ENCODE measurements at places on chromosomes 1 and 21. TPM values are rescaled to one million over a fixed set of nuclear protein-coding genes. Genes with fewer than 3 reads are reported as not detected.

GRCh38 chr1:245575710-245576109 lies 420.9 kb downstream of the KIF26B start:
- no peak for DNase-seq
- H3K27me3 ChIP-seq, result no peaks in the 10 kb centered on the region
- H3K36me3 ChIP-seq, result no peaks in the 10 kb centered on the region
- no peaks in the 10 kb centered on the region for H3K4me1 ChIP-seq

DNA sequence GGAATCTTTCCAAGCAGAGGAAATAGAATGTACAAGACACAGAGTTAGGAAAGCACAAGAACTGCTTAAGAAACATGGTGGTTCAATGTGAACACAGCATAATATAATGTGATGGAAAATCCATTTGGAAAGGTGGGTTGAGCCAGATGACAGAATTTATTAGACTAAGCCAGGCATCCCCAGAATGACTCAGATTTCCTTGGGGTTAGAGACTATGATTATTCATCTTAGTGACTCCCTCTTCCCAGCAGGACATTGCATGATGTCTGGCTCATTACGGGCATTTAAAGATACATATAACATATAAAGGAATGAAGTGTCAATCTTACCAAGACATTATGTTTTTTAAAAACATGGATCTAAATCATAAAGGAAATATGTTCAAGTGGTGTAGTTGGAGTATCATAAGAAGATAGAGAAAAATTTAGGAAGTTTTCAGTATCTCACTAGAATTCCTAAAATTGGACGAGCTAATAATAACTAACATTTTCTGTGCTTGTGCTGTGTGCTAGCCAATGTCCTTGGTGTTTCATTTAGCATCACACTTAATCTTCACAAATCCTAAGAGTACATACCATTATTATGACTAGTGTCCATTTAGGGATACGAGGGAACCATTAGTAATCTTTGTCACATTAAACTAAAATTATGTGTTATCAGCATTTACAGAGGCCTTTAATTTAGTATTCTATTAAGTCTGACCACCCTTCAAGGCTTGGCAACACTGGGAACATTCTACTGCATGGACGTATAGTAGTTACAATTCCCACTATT lies 41.0 kb upstream of the ST6GALNAC5 start:
- no peak overlapping the region for H3K27ac ChIP-seq
- no peaks in the 10 kb centered on the region for H3K36me3 ChIP-seq
- H3K27me3 ChIP-seq, result no peaks in the 10 kb centered on the region
- DNase-seq, result no peak
- no peaks in the 10 kb centered on the region for H3K4me1 ChIP-seq

GRCh38 chr1:230909974-230910754 lies 41.8 kb upstream of the C1orf198 start:
- H3K36me3 ChIP-seq, result peaks cover 52% of the 10 kb centered on the region
- no peaks in the 10 kb centered on the region for H3K27me3 ChIP-seq
- DNase-seq, result no peak
- H3K4me1 ChIP-seq, result peaks cover 15% of the 10 kb centered on the region

CA14 gene
- total RNA-seq, result 1.3 TPM

HAO2 gene
- total RNA-seq, result 2.2 TPM

GRCh38 chr1:203456577-203456976 lies 19.0 kb upstream of the PRELP start:
- H3K4me3 ChIP-seq, result no peak overlapping the region
- H3K27ac ChIP-seq, result no peak overlapping the region
- DNase-seq, result no peak
- H3K4me1 ChIP-seq, result peaks cover 8% of the 10 kb centered on the region

GRCh38 chr1:151819227-151819835 lies 12.3 kb downstream of the RORC start:
- H3K27me3 ChIP-seq, result no peaks in the 10 kb centered on the region
- no peak overlapping the region for H3K4me3 ChIP-seq
- no peak overlapping the region for H3K27ac ChIP-seq
- peaks cover 15% of the 10 kb centered on the region for H3K4me1 ChIP-seq
- H3K36me3 ChIP-seq, result peaks cover 7% of the 10 kb centered on the region

GRCh38 chr1:204830747-204831146 lies 39.9 kb upstream of the NFASC start:
- H3K4me1 ChIP-seq, result peaks cover 9% of the 10 kb centered on the region
- no peaks in the 10 kb centered on the region for H3K36me3 ChIP-seq
- no peak overlapping the region for H3K4me3 ChIP-seq
- H3K27me3 ChIP-seq, result peaks cover 66% of the 10 kb centered on the region
- H3K27ac ChIP-seq, result no peak overlapping the region
- DNase-seq, result no peak

GRCh38 chr1:155777582-155777981 lies 79.4 kb downstream of the GON4L start:
- no peaks in the 10 kb centered on the region for H3K27me3 ChIP-seq
- no peak overlapping the region for H3K4me3 ChIP-seq
- DNase-seq, result no peak
- no peak overlapping the region for H3K27ac ChIP-seq

GRCh38 chr1:107949467-107950253 lies 15.3 kb downstream of the VAV3 start:
- H3K27ac ChIP-seq, result no peak overlapping the region
- H3K4me1 ChIP-seq, result peaks cover 7% of the 10 kb centered on the region
- H3K36me3 ChIP-seq, result no peaks in the 10 kb centered on the region
- H3K27me3 ChIP-seq, result no peaks in the 10 kb centered on the region
- DNase-seq, result no peak
- H3K4me3 ChIP-seq, result no peak overlapping the region

GRCh38 chr1:26317612-26318337 lies at the start of gene CD52:
Gene CD52 (plus strand): TSS chr1:26317958. CDS start chr1:26318018, 60 bp downstream.
- H3K4me3 ChIP-seq, result peak within 1 kb of the TSS; percentile 0
- peaks cover 15% of the 10 kb centered on the region for H3K4me1 ChIP-seq
- H3K36me3 ChIP-seq, result no peaks in the 10 kb centered on the region
- H3K27me3 ChIP-seq, result no peaks in the 10 kb centered on the region
- no peak for DNase-seq
- H3K27ac ChIP-seq, result no peak within 1 kb of the TSS

GRCh38 chr1:22350171-22350923 lies 101.3 kb upstream of the ZBTB40 start:
- H3K27ac ChIP-seq, result no peak overlapping the region
- H3K4me1 ChIP-seq, result no peaks in the 10 kb centered on the region
- H3K27me3 ChIP-seq, result peaks cover 47% of the 10 kb centered on the region
- DNase-seq, result no peak

DNA sequence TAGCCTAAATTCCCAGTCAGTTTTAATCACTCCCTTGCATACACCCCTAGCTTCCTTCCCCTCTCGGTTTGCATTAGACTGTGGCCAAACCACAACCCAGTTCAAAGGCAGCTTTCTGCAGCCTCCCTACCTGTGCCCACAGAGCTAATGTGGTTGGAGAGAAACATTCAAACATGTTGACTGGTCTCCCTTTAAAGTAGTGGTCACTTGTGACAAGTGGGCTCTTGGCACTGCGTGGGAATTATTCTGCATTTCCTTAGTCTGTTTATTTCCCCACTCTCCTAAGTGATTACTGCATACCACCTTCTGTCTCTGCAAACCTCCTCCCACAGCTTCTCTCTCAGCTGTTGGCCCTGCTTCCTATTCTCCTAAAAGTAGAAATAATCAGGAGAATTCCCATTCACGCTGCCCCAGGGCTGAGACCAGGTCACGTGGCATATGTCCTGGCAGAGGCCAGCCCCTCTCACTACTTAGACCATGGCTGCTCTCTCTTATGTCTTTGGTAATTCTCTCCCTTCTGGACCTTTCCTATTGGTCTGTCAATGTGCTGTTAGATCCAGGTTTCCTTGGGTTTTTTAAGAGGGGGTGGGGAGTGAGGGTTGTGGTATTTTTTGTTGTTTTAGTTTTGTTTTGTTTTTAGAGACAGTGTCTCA lies 38.4 kb upstream of the CD101 start:
- no peak overlapping the region for H3K27ac ChIP-seq
- H3K4me3 ChIP-seq, result no peak overlapping the region
- H3K27me3 ChIP-seq, result no peaks in the 10 kb centered on the region
- no peaks in the 10 kb centered on the region for H3K4me1 ChIP-seq
- peaks cover 46% of the 10 kb centered on the region for H3K36me3 ChIP-seq

DNA sequence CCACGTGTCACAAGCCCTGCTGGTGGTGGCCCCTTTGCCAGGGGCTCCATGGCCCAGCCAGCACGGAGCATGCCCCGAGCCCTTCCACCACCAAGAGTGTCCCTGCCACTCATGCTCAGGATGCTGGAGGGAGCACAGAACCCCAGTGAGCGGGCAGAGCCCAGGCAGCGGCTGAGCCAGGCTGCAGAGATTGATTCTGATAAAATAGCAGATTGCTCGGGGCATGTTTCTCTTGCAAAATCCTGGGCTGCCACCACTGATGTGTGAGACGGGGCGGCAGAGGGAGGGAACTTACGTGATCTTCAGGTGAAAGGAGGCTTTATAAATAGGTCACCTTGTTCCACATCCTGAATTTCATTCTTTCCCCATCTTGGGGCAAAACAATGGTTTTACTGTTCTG lies 53.2 kb downstream of the SPSB1 start:
- no peak overlapping the region for H3K4me3 ChIP-seq
- DNase-seq, result no peak
- H3K27ac ChIP-seq, result peak overlapping the region; percentile 57
- H3K4me1 ChIP-seq, result peaks cover 66% of the 10 kb centered on the region
- H3K27me3 ChIP-seq, result no peaks in the 10 kb centered on the region

GRCh38 chr1:241677201-241677600 lies 25.1 kb downstream of the WDR64 start:
- no peak overlapping the region for H3K27ac ChIP-seq
- H3K27me3 ChIP-seq, result no peaks in the 10 kb centered on the region
- no peaks in the 10 kb centered on the region for H3K4me1 ChIP-seq
- DNase-seq, result no peak
- no peaks in the 10 kb centered on the region for H3K36me3 ChIP-seq

DNA sequence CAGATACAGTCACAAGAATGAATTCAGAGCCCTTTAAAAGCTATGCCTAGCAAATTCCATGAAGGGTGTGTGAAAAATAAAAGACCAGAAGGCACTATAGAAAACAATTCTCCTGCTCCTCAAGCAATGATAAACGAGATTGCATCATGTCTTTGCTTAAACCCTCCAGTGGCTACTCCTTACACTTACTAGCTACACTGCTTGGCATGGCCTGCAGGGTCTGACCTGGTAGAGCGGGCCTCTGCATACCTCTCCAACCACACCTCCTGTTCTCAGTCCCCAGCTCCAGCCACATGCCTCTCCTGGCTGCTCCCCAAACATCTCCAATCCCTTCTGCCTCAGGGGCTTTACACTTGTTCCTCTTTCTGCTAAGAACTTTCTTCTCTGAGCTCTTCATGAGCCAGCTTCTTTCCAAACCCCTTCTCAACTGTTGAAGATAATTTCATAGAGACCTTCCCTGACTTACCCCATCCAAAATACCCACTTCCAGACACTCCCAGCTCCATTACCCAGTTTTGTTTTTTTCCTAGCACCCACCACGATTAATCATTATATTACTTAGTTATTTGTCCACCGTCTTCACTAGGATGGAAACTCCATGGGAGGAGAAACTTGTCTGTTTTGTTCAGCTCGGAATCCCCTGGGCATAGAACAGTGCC lies 11.2 kb upstream of the CREG1 start:
- H3K4me1 ChIP-seq, result no peaks in the 10 kb centered on the region
- no peak overlapping the region for H3K4me3 ChIP-seq
- H3K36me3 ChIP-seq, result no peaks in the 10 kb centered on the region
- H3K27ac ChIP-seq, result no peak overlapping the region
- no peak for DNase-seq

DNA sequence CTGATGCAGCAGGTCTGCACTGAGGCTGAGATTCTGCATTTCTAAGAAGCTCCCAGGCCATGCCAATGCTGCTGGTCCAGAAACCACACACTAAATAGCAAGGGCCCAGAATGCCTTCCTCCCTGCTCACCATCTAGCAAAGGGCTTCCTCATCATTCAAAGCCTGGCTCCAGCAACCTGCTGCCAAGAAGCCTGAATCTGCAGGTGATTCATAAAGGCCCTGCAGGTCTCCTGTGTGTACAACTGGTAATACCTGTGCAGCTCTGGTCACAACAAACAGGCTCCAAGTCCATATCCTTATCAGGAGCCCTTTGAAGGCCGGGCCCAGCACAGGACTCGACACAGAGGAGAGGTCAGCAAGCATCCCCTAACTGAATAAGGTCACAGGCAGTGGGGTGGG lies 26.7 kb downstream of the GLIS1 start:
- H3K4me3 ChIP-seq, result no peak overlapping the region
- no peak overlapping the region for H3K27ac ChIP-seq
- H3K4me1 ChIP-seq, result no peaks in the 10 kb centered on the region
- peaks cover 14% of the 10 kb centered on the region for H3K27me3 ChIP-seq

- H3K4me3 ChIP-seq, result no peak overlapping the region
- peaks cover 11% of the 10 kb centered on the region for H3K27me3 ChIP-seq
- H3K27ac ChIP-seq, result no peak overlapping the region
- no peak for DNase-seq
These were observed 11.0 kb downstream of the UBL4B start for GRCh38 chr1:110123224-110123623.

GRCh38 chr1:214076708-214077065 lies 88.9 kb downstream of the PROX1 start:
- H3K27ac ChIP-seq, result no peak overlapping the region
- no peaks in the 10 kb centered on the region for H3K4me1 ChIP-seq
- no peak overlapping the region for H3K4me3 ChIP-seq
- no peak for DNase-seq
- H3K27me3 ChIP-seq, result no peaks in the 10 kb centered on the region
- no peaks in the 10 kb centered on the region for H3K36me3 ChIP-seq

PTGFRN gene
- 92.0 TPM for total RNA-seq

ZNF593OS gene
- not detected for total RNA-seq

DNA sequence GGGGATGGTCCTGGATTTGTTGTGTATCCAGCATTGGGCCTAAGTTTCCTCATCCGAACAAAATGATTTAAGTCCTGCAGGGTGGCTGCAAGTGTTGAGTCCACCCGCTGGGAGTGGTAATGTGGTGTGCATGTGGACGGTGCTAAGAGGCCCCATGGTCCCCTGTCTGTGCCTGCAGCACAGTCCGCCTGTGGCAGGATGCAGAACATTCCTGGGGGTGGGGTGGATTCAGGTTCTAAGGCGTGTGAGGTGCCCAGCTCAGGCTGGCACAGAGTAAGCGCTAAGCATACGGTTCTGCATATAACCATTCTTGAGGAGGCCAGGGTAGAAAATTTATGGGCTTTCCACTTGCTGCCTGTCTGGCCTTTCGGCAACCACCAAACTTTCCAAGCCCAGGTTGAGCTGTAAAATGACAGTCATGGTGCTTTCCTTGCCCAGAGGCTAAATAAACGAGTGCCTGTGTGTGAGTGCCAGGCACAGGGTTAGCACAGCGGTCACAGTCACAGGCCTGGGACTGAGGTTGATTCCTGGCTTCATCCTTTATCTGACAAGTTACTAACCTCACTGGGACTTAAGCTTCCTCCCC lies 30.7 kb downstream of the SLC2A1 start:
- peaks cover 53% of the 10 kb centered on the region for H3K36me3 ChIP-seq
- H3K4me3 ChIP-seq, result no peak overlapping the region
- H3K27me3 ChIP-seq, result no peaks in the 10 kb centered on the region
- no peak overlapping the region for H3K27ac ChIP-seq

GRCh38 chr1:16170283-16170673 lies 14.4 kb upstream of the EPHA2 start:
- H3K27ac ChIP-seq, result no peak overlapping the region
- H3K27me3 ChIP-seq, result no peaks in the 10 kb centered on the region
- H3K36me3 ChIP-seq, result no peaks in the 10 kb centered on the region
- no peak overlapping the region for H3K4me3 ChIP-seq

All from suprapubic skin (tissue), 4 donors.